ENCODE measurements at places on chromosomes 7 and 10.
A peak's percentile ranks its signal among the peaks of the same experiment; 100 is the strongest.

GRCh38 chr10:79346012-79346340 is 1.3 kb upstream of the PPIF start:
- no peak for DNase-seq

DNA sequence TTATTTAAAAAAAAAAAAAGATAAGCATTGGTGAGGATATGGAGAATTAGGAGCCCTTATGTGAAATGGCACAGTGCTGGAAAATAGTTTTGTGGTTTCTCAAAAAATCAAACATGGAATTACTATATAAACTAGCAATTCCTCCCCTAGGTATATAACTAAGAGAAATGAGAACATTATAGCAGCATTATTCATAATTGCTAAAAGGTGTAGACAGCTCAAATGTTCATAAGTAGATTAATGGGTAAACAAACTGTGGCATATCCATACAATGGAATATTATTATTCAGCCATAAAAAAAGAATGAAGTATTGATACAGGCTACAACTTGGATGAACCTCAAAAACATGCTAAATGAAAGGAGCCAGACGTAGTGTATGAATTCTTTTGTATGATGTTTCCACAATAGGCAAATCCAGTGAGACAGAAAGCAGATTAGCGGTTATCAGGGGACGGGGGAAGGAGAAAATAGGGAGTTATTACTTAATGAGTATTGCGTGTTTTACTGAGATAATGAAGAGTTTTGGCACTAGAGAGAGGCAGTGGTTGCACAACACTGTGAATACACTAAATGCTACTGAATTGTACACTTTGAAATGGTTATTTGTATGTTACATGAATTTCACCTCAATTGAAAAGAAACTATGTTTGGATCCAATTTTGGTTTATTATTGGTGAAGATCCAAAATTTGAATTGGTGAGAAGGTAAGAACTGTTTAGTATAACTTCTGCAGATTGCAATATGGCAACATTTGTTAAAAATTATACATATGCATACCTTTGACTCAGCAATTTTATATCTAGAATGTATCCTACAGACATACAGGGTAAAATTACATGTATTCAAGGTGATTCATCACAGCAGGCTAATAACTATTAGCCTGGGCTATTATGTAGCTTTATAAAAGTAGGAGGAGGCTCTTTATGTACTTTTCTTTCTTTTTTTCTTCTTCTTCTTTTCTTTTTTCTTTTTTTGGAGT is 69.7 kb downstream of the VCL start:
- DNase-seq, result no peak

DNA sequence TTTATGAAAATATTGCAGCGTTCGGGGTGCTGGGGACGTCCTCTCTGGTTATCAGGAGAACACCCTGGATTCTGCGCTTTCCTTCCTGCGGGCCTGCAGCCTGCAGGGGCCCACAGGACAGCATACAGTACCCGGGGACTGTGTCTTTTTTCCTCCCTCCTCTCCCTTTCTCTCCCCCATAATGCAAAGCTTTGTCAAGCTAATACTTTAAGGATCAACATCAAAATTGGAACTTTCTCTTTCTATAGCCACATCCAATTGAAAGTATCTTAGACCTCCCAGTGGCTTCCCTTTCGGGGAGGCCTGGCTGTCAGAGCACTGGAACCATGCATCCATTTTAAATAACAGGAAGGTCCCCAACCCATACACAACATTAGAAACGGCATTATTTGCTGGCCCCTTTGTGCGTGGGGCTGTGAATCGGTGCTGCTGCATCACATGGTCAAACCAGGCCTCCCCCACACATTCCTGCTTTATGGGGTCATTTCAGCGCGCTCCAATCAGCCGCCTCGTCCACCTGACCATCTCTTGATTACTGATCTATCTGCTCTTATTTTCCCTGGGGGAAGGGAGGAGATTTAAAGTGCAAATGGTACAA is 505.1 kb downstream of the DNAJB6 start:
- no peak for DNase-seq

DNA sequence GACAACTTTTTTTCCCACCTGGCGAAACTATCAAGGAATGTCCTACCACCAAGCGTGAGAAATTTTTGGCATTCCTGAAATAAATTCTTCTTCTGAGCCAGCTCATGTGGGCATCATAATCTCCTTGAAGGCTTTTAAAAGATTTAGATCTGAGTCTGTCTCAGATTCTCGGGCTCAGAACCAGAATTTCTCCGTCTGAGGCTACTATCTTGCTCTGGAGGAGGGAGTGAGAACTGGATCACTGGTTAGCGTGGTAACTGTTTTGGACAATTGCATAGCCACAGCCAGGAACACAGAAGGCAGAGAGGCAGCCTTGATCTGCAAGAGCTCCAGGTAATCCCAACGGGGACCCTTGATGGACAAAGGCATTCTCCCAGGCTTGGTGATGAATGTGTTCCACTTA is 1.0 kb upstream of the PLAC9 start:
- DNase-seq, result no peak

DNA sequence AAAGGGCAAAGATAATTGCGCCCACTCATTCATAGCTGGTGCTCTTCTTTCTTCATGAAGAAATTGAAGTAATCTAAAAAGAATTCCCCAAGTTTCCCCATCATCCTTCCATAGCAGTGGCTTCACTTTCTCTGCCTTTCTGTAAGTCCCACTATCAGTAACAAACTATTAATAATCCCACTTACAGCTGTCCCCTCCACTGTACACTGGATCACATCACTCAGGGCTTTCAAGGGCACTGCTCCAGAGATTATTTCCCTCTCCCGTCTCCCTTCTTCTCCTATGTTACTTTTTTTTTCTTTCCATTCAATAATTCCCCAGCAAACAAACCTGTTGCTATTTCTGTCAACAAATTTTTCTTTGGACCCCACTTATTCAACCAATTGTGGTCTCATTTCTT is 16.2 kb downstream of the DNAJB9 start:
- DNase-seq, result no peak

DNA sequence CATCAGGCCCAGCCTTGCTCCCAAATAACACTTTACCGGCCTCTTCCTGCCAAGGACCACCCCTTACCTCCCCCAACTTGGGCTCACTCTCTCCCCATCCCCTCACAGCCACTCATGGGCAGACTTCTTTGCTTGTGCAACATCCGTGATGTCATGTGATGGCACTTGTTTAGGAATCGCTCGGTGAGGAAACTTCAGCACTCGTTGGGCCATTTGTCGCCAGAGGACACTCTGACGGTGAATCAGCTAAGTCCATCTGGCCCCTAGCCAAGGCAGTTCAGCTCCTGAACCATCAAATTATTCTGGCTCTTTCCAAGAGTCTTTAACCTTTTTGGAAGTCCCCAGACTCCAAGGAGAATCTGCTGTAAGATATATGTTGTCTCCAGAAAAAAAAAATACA is 19.2 kb downstream of the BTBD16 start:
- no peak for DNase-seq

- DNase-seq, result no peak
Observed at GRCh38 chr10:88594482-88594881, 7.9 kb downstream of the LIPJ start.

DNA sequence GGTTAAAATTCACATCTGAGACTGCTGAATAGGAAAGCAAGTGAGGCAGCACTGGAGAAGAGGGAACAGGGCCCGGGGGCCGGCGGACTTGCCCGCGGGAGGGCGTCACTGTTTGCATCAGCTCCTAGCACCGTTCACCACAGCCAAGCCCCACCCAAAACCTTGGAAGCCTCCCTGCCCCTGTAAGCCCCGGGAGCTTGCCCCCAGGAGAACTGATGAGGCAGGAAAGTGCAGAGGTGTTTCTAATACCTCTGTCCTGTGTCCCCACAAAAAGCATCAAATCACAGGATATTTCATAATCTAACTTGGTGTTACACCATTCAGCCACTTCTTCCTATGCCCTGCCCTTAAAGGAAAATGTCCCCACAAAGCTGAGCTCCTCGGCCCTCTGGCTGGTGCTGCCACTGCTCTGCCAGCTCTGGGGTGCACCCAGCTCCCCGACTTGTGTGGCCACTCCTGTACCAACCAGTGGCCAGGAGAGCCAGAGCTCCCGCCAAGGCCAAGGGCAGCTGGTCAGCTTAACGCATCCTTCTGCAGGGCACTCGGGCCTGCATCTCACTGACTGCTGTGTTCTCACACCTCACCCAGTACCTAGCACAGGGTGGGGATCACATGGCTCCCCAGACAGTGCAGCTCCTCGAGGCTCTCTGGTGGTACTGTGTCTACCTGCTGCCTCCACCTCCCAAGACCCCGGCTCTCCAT is 47.3 kb upstream of the CNPY1 start:
- no peak for DNase-seq

DNA sequence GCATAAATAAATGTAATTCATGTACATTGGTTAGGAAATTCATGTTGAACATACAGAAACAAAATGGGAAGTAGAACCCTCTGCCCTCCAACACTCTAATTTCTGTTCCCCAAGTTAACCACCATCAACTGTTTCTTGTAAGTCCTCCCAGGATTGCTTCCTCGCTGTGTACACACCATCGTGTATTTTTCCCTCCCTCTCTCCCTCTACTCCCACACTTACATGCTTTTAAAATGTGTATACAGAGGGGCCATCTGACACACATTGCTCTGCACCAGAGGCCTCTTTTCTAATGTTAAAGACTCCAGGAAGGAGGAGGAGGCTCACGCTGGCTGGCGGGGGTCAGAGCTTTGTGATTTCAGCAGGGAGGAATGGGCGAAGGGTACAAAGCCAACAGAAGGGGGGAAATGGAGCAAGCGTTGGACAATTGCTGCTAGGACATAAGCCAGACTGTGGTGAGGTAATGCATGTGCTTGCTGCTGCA is 1.9 kb upstream of the EPHA1 start:
- DNase-seq, result no peak

DNA sequence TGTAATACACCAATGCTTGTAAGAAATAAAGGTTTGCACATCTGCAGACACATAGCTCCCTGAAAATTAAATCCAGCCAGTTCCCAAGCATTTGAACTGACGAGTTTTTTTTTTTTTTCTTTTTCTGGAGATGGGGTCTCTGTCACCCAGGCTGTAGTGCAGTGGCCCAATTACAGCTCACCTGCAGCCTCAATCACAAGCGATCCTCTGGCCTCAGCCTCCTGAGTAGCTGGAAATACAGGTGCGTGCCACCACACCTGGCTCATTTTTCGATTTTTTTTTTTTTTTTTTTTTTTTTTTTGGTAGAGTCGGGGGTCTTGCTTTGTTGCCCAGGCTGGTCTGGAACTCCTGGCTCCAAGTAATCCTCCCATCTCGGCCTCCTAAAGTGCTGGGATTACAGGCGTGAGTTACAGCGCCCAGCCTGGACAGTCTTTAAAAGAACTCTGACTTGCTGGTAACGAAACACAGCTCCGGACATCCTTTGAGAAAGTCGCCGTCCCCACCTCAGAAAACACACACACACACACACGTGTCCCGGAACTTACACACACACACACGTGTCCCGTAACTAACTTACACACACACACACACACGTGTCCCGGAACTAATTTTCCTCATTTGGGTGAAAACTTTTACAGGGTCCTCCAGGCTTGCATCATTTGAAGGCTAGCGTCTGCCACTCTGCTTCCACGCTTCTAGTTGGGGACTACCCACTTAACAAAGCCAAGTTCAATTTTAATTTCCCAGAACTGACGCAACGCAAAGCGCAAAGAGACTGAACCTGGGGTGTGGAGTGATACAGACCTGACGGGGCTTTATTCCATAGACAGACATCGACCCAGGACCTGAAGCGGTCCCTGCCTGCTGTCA is 18.6 kb downstream of the OCM2 start:
- DNase-seq, result peak; percentile 26

GRCh38 chr10:15106352-15107013 is 9.3 kb downstream of the RPP38 start:
- peak; percentile 68 for DNase-seq
